ENCODE measurements at places on chromosomes 1 and 21.
A peak's percentile ranks its signal among the peaks of the same experiment; 100 is the strongest.

DNA sequence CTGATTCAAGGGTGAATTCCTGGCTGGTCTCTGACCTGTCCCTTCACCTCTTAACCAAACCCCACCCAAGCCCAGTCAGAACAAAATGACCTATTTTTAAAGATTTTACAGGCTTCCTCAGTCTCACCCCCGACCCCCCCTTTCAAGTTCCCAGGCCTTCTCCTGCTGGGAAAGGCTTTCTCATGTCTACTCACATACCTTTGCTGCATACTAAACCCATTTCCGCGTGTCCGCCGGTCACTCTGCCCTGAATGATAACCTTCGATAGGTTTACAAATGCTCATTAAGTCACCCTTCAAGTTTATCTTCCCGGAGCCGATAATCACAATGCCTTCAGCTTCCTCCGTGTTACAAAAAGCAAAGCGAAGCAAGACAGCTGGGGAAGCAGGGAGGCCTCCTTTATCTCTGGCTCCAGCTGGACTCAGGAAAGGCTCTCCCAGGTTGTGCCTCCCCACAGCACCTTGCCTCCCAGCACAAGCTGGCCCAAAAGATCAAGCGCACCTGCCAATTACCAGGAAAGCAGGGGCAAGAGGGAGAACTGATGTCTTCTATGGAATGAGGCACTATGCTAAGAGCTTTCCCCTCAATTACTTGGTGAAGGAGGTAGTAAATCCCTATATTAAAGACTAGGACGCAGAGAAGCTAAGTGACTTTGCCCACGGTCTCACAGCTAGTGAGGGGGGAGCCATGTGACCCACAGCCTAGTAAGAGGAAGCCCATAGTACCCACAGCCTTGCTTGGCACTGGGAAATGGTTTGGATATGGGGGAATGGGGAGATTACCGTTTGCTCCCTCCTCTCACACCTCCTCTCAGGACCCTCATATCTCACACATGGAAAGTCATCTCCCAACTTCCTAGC, 15.9 kb downstream of the SMIM12 start:
- H3K27me3 ChIP-seq, result no peaks in the 10 kb centered on the region
- DNase-seq, result no peak
- peak overlapping the region; percentile 6 for H3K27ac ChIP-seq
- H3K36me3 ChIP-seq, result peaks cover 21% of the 10 kb centered on the region
- H3K4me1 ChIP-seq, result no peaks in the 10 kb centered on the region
- H3K4me3 ChIP-seq, result no peak overlapping the region

DNA sequence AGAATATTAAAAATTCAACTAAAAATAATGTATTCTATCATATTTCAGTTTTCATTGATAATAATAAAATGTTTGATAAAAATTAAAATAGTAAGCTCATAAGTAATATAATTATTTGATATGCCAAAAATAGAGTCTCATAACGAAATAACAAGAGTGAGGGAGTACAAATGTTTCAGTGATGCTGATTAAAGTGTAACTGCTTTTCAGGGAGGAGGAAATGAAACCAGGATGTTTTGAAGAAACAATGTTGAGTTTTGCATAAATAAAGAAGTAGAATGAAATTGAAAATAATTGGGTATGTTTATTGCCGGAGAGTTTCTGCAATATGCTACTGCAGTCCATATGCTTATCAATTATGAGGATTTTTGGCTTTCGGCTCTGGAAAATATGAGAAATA, 1159.8 kb upstream of the ADGRL2 start:
- H3K27ac ChIP-seq, result no peak overlapping the region
- peaks cover 15% of the 10 kb centered on the region for H3K4me1 ChIP-seq
- H3K4me3 ChIP-seq, result no peak overlapping the region
- no peak for DNase-seq
- no peaks in the 10 kb centered on the region for H3K36me3 ChIP-seq
- no peaks in the 10 kb centered on the region for H3K27me3 ChIP-seq

- no peak for DNase-seq
- no peaks in the 10 kb centered on the region for H3K27me3 ChIP-seq
- H3K36me3 ChIP-seq, result no peaks in the 10 kb centered on the region
- no peak overlapping the region for H3K4me3 ChIP-seq
- no peak overlapping the region for H3K27ac ChIP-seq
Measured at GRCh38 chr21:23524685-23525084, 2082.6 kb downstream of the MRPL39 start.

- H3K27me3 ChIP-seq, result no peaks in the 10 kb centered on the region
- no peak overlapping the region for H3K27ac ChIP-seq
- no peak for DNase-seq
- H3K4me3 ChIP-seq, result no peak overlapping the region
- H3K36me3 ChIP-seq, result peaks cover 2% of the 10 kb centered on the region
- peaks cover 31% of the 10 kb centered on the region for H3K4me1 ChIP-seq
Measured at GRCh38 chr21:42111470-42111743, 40.3 kb downstream of the UMODL1 start.

DNA sequence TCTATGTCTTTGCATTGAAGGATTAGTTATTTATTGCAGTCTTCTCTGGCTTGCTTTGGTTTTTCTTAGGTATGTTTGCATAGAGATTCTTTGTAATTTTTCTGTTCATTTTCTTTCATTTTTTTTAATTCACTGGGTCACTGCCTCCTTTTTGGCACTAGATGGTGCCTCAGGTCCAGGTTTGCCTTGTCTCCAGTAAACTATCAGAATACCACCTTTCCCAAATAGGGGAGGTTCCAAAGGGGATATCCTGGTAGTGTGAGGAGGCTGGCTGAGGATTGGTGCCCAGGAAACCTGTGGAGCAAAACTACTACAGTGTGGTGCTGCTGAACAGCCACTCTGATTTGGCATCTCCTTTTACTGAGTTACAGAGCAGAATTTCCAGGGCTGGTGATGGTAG, 257.1 kb downstream of the KCTD3 start:
- H3K36me3 ChIP-seq, result no peaks in the 10 kb centered on the region
- no peak overlapping the region for H3K27ac ChIP-seq
- no peaks in the 10 kb centered on the region for H3K4me1 ChIP-seq
- no peak for DNase-seq

- peaks cover 13% of the 10 kb centered on the region for H3K27me3 ChIP-seq
- DNase-seq, result no peak
- peaks cover 23% of the 10 kb centered on the region for H3K4me1 ChIP-seq
- peaks cover 4% of the 10 kb centered on the region for H3K36me3 ChIP-seq
Measured at GRCh38 chr1:203346060-203346768, 4.7 kb downstream of the FMOD start.

- H3K27ac ChIP-seq, result no peak overlapping the region
- peaks cover 7% of the 10 kb centered on the region for H3K4me1 ChIP-seq
- no peaks in the 10 kb centered on the region for H3K36me3 ChIP-seq
- DNase-seq, result no peak
- H3K27me3 ChIP-seq, result peaks cover 57% of the 10 kb centered on the region
Measured at GRCh38 chr21:33126569-33126968, 56.6 kb downstream of the OLIG1 start.

- no peak for DNase-seq
- H3K4me1 ChIP-seq, result peaks cover 6% of the 10 kb centered on the region
- no peak overlapping the region for H3K4me3 ChIP-seq
- H3K27ac ChIP-seq, result no peak overlapping the region
- H3K27me3 ChIP-seq, result no peaks in the 10 kb centered on the region
- no peaks in the 10 kb centered on the region for H3K36me3 ChIP-seq
Measured at GRCh38 chr1:87897481-87897880, 568.8 kb downstream of the LMO4 start.

DNA sequence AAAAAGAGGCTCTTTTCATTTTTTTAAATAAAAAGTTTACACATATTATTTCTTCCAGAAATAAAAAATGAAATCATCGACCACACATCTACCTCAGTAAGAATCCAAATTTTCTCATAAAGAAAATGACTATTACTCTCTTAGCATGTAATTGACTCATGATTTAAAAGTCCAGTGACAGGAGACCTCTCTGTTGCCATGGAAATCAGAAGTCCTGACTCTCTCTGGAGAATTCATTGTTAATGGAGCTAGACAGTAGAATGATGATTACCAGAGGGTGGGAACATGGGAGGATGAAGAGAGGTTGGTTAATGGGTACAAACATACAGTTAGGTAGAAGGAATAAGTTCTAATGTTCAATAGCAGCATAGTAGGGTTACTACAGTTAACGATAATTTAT, 5.0 kb upstream of the CLCA4 start:
- no peaks in the 10 kb centered on the region for H3K36me3 ChIP-seq
- peaks cover 8% of the 10 kb centered on the region for H3K27me3 ChIP-seq
- no peak for DNase-seq
- no peak overlapping the region for H3K27ac ChIP-seq

DNA sequence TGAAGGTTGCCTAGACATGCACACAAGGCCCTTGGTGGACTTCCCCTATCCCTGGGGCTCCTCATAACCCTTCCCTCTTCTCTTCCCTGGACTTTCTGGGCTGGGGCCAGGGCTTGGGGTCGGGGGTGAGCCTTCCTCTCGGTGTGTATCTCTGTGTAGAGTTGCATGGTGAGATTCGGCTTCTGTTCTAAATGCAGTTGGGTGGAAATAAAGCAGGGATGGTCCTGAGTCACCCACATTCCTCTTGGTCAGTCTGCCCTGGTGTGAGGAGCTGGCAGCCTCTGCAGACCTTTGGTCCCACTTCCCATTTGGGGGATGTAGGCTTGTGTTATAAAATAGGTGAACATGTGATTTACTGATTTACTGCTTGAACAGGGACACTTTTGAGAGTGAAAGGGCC, 38.0 kb downstream of the ADARB1 start:
- peak overlapping the region; percentile 66 for H3K4me3 ChIP-seq
- no peak for DNase-seq
- peaks cover 26% of the 10 kb centered on the region for H3K36me3 ChIP-seq
- H3K27me3 ChIP-seq, result no peaks in the 10 kb centered on the region
- H3K4me1 ChIP-seq, result peaks cover 90% of the 10 kb centered on the region

DNA sequence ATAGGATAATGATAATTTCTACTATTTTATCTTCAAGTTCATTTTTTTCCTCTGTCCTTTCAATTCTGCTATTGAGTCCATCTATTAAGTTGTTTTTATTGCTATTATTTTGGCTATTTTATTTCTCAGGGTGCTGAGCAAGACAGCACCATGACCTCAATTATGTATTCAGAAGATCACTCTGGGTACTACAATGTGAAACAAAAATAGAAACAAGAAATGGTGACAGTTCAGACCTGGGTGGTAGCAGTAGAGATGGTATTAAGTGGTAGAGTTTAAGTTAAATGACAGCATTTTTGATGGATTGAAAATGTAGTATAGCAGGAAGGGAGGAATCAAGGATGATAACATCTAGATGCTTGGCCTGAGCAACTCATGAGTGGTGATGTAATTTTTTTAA, 655.3 kb upstream of the PLXNA2 start:
- H3K36me3 ChIP-seq, result no peaks in the 10 kb centered on the region
- no peak for DNase-seq
- H3K4me3 ChIP-seq, result no peak overlapping the region

DNA sequence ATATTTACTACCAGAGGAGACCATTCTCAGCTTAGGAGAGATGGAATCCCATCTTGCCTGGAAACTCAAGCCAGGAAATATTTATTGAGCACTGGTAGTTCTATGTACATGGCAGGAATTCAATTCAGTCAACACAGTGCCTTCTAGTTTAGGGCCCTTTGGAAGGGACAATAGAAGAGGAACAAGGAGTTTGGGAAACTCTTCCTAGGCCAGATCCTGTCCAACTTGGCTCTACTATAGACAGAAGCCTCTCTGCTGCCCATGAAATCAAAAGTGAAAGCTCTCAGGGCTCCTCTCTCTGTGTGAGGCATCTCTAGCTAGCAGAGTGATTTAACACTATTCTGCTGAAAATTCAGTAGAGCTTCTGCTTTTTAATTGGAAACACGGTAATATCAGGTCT, 244.6 kb upstream of the MAP1LC3C start:
- no peak overlapping the region for H3K4me3 ChIP-seq
- H3K36me3 ChIP-seq, result no peaks in the 10 kb centered on the region
- H3K27ac ChIP-seq, result no peak overlapping the region
- DNase-seq, result no peak
- H3K27me3 ChIP-seq, result no peaks in the 10 kb centered on the region

DNA sequence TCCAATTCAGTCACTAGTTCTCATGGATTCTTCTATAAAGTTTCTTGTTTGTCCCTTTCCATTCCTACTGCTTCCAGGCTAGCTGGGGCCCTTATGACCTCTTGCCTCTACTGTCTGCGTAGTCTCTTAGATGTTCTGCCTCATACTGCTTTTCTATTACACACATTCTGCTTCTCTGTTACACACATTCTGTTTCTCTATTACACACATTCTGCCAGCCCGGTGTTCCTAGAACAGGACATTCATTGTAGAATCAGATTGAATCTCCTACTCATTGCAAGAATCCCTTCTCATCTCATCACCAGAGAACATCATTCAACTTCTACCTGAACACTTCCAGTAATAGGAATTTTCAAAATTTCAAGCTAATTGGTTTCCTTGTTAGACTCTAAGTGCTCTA, 69.3 kb upstream of the QSOX1 start:
- H3K4me3 ChIP-seq, result no peak overlapping the region
- no peaks in the 10 kb centered on the region for H3K4me1 ChIP-seq
- peaks cover 28% of the 10 kb centered on the region for H3K36me3 ChIP-seq
- H3K27me3 ChIP-seq, result no peaks in the 10 kb centered on the region

- DNase-seq, result no peak
- no peaks in the 10 kb centered on the region for H3K27me3 ChIP-seq
- H3K4me1 ChIP-seq, result peaks cover 14% of the 10 kb centered on the region
- peaks cover 53% of the 10 kb centered on the region for H3K36me3 ChIP-seq
- H3K4me3 ChIP-seq, result no peak overlapping the region
Measured at GRCh38 chr1:244851546-244852231, 12.7 kb downstream of the HNRNPU start.

GRCh38 chr21:28380241-28380640, 612.4 kb downstream of the LTN1 start:
- no peak for DNase-seq
- no peaks in the 10 kb centered on the region for H3K27me3 ChIP-seq
- H3K4me3 ChIP-seq, result no peak overlapping the region
- no peaks in the 10 kb centered on the region for H3K36me3 ChIP-seq
- no peak overlapping the region for H3K27ac ChIP-seq
- no peaks in the 10 kb centered on the region for H3K4me1 ChIP-seq

DNA sequence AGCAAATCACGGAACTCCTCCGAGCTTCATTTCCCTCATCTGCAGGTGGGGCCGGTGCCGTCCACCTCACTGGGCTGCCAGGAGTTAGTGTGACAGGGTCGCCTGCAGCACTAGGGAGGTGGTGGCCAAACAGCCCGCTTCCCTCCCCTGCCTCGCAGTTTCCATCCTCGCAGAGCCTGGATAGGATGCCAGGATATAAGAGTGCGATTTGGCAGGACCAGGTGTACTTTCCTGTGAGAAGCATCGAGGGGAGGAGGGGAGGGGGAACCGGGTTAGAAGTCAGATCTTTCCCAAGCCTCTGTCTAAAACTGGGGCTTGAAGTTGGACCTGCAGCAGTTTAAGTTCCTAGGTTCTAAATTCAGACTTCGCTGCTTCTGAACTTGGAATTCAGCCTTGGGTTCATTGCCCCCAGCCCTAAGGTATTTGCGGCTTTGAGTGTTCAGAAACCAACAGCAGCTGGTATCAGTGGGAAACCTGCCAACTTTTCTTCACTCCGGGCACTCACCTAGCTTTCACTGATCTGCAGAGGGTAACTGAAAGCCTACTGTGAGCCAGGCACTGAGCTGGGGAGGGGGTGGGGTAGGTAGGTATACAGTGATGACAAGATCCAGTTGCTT, 1.7 kb upstream of the JUN start:
- peak; percentile 21 for DNase-seq
- peaks cover 34% of the 10 kb centered on the region for H3K36me3 ChIP-seq
- peak overlapping the region; percentile 97 for H3K4me3 ChIP-seq
- H3K27ac ChIP-seq, result peak overlapping the region; percentile 96
- peaks cover 51% of the 10 kb centered on the region for H3K4me1 ChIP-seq
